ENCODE measurements at places on chromosomes 1 and 21.

GRCh38 chr1:204286831-204287421, 72.8 kb downstream of the PLEKHA6 start:
- no peak for DNase-seq

DNA sequence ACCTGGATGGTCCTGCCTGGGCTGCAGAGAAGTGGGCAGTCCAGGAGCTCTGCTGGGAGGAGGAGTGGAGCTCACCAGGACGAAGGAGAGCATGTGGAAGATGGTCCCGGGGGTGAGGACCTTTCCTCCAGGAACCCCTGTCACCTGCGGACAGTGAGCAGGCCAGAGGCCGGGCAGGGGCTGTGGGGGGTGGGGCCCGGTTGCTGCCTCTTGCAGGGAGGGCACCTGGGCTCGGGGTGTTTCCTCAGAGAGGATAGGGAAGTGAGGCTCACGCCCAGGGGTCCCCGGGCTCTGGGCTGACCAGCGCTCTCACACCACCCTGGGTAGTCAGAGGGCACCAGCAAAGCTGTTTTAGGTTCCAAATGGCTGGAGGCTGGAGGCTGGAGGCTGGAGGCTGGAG, 22.7 kb upstream of the PEX10 start:
- DNase-seq, result no peak

DNA sequence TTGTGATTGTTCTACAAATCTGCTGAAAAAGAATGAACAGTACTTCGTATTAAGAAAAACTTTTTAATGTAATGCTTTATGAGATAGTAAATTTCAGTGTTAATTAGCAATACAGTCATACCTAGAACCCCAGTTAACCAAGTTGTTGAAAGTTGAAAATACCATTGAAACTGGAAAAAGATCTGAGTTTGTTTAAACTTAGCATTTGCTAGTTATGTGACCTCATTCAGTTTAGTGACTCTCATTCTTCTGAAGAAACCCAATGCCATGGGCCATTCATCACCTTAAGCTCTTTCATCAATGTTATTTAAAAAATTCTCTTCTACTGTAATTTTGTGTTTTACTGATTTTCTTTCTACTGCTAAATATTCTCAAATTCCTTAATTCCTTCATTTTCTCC, 20.2 kb downstream of the RCOR3 start:
- no peak for DNase-seq

DNA sequence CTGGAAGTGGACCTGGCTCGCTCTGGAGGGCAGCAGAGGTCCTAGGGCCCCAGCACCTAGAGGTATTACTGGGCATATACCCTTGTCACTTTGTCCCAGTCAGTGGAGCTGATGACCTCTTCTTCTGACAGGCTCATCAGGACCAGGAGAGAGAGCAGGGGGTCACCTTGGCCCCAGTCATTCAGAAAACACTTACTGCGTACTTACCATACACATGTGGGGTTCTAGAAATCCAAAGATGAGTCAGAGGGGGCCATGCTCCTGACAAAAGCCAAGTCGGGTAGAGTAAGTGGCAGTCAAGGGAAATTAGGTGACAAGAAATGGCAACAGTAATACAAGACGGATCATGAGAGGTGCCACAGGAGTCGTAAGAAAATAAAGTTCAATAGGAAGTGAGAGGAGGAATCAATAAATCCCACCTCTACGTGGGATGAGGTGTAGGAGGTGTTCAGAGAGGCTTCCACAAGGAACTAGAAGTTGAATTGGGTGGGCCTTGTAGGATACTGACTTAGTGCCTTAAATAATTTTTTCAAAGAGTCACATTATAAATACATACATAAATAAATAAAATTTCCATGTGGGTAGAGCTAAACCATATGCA, 6.8 kb downstream of the KCNC4 start:
- DNase-seq, result no peak

GRCh38 chr1:200619894-200620272, 668 bp downstream of the KIF14 start:
- DNase-seq, result no peak

- no peak for DNase-seq
Observed at GRCh38 chr1:155931332-155932038, 2.7 kb downstream of the KHDC4 start.

DNA sequence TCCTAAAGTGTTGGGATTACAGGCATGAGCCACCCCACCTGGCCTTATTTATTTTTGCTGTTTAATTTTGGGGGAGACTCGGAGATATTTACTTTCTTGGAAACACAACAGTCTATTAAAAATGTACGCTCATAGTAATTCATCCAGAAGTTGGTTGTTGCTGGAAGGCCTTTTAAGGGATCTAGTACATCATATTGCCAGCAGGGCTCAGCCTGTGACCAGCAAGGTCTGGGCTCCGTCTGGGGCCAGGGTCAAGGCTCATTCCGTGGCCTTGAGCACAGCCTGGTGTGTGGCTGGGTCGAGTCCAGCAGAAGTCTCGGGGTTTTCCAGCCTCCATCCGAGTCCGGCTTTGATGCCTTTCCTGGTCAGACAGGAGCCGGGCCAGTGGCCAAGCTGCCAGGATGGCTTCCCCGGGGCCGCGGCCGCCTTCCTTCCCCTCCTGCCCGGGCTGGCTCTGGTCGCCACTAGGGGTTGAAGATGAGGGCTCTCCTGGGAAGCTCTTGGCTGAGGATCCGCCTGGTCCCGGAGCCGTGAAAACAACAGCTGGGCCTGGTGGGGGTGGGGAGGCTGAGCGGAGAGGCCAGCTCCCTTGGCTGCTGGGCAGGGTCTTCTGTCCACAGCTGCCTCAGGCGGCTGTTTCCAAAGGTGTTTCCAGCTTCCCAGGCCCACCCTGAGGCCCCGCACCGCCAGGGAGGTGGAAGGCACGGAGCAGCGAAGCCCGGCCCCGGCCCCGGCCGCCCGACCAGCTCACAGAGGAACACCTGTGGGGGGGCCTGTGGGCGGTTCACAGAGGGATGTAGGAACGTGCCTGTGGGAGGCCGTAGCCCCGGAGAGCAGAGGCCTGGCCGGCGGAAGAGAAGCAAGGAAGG, 5.1 kb upstream of the VWA1 start:
- no peak for DNase-seq

- DNase-seq, result no peak
Observed at GRCh38 chr1:34983700-34984355, 1.3 kb downstream of the TMEM35B start.
